ENCODE measurements at places on chromosomes 2 and 18.

DNA sequence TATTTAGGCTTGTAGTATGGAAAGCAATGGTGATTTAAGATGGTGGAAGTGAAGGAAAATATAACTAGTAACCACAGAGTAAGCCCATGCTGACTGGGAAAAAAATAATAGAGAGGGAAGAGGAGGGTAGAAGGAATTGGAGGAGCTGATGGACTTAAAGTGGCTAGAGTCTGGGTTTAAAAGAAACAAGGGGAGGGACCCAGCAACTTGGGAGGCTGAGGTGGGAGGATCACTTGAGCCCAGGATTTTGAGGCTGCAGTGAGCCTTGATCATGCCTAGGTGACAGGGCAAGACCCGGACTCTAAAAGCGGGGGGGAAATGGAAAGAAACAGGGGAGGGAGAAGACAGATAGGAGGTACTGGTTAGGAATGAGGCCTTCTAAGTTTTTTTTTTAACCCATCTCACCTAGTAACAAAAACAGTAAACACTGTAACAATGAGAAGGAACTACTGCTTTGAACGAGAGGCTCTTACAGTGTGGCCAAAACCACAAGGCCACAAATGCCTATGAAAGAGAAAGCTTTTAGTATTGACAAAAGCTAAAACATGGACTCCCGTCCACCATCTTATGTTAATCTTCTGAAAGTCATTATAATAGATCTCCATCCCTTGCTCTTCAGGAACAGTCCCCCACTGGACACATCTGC, 26.6 kb downstream of the METTL8 start:
- DNase-seq: no peak

DNA sequence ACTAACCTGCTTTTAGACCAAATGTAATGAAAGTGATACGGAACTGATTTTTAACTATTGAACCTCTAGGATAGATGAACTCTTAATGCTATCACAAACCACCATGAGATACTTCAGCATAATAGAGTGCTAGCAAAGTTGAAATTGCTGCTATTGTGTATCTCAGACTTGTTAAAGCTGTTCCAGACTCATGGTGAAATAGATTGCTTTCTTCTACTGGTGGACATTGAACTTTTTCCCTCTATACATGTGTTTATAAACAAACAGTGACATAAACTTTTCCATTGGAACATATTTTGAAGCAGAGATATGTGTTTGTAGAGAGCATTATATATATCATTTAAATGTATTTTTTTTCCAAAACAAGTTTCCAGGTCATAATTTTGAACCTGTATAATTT, 157.3 kb downstream of the CAMKMT start:
- no peak for DNase-seq

- DNase-seq: no peak
Observed at GRCh38 chr2:153404792-153405191, 73.8 kb downstream of the RPRM start.

DNA sequence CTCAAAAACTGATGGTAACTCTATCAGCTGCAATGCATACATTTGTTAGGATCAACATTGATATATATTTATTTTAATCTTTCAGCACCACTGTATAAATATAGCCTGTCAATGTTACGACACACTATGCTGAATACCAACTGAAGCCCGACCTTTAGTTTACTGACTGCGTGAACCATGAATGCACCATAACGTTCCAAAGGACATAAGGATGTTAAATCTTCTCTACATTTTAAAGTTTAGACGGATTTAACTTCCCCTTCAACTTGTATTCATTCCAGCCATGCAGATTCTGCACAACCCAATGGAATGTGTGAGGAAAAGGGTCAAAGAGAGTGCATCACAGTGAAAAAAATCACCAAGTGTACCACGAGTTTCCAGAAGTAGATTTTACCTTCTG, 489.5 kb downstream of the IRS1 start:
- DNase-seq: no peak

DNA sequence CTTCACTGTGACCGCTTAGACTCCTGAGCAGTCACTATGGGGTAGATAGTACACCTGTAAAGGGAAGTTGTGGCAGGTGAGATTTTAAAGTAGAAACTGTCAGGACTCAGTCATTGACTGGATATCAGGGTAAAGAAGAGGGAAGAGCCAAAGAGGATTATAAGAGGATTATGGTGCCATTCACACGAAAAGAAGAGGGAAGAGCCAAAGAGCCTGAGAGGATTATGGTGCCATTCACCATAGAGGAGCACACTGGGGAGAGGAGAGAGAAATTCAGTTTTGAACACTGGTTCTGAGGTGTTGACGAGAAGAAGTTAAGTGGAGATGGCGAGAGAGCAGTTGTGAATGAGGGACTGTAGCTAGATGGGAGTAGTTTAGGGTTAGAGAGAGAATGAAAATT, 16.9 kb upstream of the KCNJ13 start:
- no peak for DNase-seq

GRCh38 chr2:46082531-46083485, 214.4 kb upstream of the EPAS1 start:
- DNase-seq: no peak

- no peak for DNase-seq
Observed at GRCh38 chr2:12017499-12018157, 271.2 kb downstream of the LPIN1 start.
